Stimulated activated CD8-positive, alpha-beta memory T cell treated with anti-CD3 and anti-CD28 coated beads, Interleukin-15, amount 100 ng/mL, for 1 hour (primary cell): ENCODE measurements at places on chromosomes 1 and 21.

GRCh38 chr21:40466893-40467483 is 380.0 kb downstream of the DSCAM start:
- no peak for DNase-seq

- DNase-seq: no peak
Measured at GRCh38 chr1:166972193-166972592, 3.1 kb downstream of the ILDR2 start.

DNA sequence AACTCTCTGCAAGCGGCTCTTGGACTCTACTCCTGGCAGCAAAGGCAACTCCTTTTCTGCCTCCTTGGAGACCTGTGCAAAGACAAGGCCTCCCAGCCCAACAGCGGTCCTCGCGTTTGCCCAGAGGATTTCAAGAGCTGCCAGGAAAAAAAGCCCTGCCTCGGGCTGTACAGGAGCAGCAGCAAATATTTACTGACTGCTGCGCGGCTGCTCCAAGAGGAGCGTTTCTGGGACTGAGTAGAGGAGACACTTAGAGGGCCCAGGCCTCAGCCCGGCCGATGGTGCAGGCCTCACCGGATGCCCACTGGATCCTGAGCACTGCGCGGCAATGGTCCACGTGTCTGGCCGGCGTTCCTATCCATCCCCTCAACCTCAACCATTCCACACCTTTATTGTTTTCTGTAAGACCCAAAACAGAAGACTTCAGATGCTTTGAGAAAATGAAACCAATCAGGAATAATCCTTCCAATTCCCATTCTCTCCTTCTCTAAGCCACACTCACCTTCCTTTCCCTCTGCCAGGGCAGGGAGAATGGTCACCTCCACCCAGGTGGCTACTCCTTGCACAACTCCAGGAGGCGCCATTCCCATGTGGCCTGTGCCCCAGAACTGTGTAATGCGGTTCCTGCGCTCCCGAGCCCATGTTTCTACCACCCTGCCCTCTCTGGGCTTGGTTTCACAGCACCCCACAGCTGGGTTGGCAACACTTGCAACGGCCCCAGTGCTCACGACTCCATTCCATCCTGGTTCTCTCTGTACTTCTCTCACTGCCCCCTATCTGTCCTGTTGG is 215.8 kb downstream of the TRABD2B start:
- DNase-seq: no peak

- DNase-seq: no peak
Measured at GRCh38 chr21:28152732-28153131, 839.9 kb downstream of the LTN1 start.

- no peak for DNase-seq
Measured at GRCh38 chr1:29379443-29380073, 143.2 kb downstream of the PTPRU start.
